ENCODE measurements at places on chromosomes 1 and 21.

GRCh38 chr1:88276163-88276562 is 407.9 kb upstream of the PKN2 start:
- no peak for DNase-seq

GRCh38 chr1:68157416-68157815 is 74.9 kb downstream of the WLS start:
- no peak for DNase-seq

GRCh38 chr1:921011-921837 is 2.5 kb upstream of the SAMD11 start:
- DNase-seq: peak; percentile 43

GRCh38 chr1:64948905-64949833 is 17.2 kb downstream of the JAK1 start:
- no peak for DNase-seq

DNA sequence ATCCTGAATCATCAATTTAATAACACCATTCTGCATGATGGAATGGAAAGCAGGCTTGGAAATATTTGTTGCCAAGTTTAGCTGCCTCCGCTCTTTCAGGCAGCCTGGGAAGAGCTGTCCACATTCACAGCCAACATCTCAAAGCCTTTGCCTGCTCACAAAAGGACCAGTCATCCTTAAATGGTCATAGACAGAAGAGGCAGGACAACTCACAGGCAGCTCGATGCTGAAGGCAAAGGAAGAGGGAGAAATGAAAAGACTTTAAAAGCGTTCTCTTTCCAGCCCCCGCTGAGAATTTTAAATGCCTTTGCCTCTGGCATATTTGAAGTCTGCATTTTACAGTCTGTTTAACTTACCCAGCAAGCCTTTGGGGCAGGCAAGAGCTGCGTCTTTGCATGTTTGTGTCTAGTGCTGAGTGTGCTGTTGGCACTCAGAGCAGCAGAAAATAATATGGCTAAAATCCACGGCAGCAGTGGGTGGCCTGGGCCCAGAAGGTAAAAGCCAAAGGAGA is 68.9 kb downstream of the NMNAT2 start:
- no peak for DNase-seq

- no peak for DNase-seq
Measured at GRCh38 chr1:44545961-44546360, 128.3 kb downstream of the TMEM53 start.

GRCh38 chr1:53860967-53861411 is 22.9 kb upstream of the NDC1 start:
- DNase-seq: peak; percentile 23

DNA sequence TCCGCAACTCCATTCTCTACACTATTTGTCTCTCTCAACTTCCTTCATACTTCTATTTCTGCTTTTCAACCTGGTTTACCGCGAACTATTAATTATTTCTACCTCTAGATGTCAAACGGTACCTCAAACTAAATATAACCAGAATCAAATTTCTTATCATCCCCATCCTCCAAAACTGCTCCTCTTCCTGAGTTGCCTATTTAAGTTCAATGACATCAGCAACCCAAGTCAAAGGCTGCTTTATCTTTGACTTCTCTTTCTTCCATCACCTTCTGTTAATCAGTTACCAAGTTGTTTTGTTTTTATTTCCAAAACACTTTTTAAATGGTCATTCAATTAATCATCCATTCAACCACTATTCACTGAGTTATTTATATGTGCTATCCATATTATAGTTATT is 171.9 kb downstream of the COL24A1 start:
- DNase-seq: no peak

- no peak for DNase-seq
Measured at GRCh38 chr1:183180218-183180617, 5.8 kb upstream of the LAMC2 start.

DNA sequence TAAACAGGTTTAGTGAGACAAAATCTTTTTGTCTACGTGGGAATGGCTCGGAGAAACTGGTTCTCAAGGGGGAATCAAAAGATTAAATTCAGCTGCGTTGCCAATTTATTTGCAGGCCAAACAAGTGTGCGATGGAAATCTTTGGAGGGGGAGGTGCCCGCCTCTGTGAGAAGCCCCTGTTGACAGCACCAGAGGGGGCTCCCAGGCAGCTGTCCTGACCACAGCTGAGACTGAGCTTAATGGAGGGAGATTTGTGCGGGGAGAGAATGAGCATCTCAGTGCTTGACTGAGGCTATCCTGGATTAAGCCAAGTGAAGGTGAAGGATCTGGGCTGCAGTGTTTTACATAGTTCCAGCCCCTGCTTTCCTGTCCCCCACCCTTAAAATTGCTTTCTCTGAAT is 169.7 kb downstream of the ATG4C start:
- DNase-seq: no peak

DNA sequence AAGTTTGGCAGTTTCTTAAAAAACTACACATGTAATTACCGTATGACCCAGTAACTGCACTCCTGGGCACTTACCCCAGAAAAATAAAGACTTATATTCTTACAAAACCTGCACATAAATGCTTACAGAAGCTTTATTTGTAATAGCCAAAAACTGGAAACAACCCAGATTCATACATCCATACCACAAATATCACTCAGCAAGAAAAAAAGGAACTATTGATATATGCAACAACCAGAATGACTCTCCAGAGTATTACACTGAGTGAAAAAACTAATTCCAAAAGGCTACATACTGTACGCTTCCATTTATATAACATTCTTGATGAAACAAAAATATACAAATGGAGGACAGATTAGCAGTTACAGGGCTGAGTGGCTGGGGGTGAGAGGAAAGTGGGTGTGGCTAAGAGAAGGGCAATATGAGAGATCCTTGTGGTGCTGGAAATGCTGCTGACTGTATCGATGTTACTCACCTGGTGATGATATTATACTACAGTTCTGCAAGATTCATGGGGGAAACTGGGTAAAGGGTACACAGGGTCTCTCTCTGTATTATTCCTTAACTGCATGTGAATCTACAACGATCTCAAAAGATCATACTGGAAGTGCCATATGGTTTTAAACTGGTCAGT is 96.0 kb upstream of the GNG4 start:
- DNase-seq: no peak

DNA sequence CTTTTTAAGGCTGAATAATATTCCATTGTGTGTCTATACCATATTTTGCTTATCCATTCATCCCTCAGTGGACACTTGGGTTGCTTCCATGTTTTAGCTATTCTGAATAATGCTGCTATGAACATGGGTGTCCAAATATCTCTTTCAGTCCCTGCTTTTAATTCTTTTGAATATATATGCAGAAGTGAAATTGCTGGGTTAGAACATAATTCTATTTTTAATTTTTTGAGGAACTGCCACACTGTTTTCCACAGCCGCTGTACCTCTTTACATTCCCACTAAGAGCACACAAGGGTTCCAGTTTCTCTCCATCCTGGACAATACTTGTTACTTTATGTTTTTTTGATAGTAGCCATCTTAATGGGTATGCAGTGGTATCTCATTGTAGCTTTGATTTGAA is 65.6 kb downstream of the RIMS3 start:
- no peak for DNase-seq

- no peak for DNase-seq
Measured at GRCh38 chr1:6420454-6421042, 829 bp upstream of the HES2 start.

GRCh38 chr1:236288620-236288976 is 6.8 kb upstream of the ERO1B start:
- DNase-seq: no peak

GRCh38 chr1:202130816-202131522 is 8.3 kb downstream of the GPR37L1 start:
- no peak for DNase-seq

GRCh38 chr1:198472119-198472518 is 68.4 kb downstream of the ATP6V1G3 start:
- DNase-seq: no peak

DNA sequence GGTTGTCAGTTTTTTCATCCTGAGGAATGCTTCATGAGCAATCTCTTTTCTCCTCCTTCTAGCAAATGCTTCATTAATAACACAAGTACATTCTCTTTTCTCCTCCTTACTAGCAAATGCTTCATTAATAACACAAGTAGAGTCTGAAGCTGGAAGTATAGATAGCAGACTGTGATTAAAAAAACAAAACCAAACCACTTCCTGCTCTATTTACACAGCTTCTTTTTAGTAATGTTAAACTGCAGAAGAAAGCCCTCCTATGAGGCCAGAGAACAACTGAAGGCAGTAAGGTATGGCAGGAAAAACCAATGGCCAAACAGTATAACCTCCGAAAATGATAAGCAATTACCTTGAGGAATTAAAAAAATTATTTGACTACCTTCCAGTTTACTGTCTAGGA is 90.1 kb downstream of the ZSWIM5 start:
- no peak for DNase-seq

DNA sequence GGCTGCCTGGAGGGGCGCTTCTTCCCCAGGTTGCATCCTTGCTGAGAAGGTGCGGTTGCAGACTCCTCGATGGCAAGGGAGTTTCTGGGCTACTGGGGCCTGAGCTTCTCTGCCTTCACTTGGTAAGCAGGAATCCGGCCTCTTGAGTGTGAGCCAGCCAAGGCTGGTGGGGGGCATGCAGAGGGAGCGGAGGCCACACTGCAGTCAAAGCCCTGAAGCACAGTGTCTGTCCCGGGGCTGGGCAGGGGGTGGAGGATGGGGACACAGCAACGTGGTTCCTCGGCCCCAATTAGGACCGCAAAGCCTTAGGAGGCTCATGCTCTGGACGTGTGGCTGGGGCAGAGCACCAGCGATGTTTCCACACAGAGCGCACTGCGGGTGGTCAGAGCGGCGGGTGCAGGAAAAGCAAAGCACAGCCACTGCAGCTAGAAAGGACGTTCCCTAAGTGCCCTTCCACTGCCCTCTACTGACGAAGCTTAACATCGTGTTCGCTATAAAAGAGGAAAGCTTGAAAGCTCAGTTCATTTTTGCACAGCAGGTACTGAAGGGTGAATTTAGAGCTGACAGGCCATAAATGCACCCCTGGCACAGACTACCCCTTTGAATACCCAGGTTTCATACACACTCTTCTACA is 60.7 kb upstream of the COG2 start:
- no peak for DNase-seq

DNA sequence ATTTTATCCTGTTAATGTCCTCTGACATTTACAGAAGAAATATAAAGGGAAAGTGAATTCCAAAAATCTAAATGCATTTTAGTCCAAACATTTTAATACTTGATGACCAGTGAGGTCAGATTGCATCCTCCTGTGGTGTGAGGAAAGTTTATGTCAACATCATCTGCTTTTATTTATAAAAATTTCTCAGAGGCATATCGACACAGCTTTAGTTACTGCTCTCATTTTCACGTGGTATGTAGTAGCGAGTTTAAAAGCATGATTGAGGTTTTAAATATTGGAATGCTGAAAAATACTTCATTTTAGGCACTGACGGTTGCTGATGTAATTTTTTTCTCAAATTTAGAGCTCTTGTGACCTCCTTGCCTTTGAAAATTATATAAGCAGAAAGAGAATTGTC is 234.8 kb downstream of the HMCN1 start:
- no peak for DNase-seq

DNA sequence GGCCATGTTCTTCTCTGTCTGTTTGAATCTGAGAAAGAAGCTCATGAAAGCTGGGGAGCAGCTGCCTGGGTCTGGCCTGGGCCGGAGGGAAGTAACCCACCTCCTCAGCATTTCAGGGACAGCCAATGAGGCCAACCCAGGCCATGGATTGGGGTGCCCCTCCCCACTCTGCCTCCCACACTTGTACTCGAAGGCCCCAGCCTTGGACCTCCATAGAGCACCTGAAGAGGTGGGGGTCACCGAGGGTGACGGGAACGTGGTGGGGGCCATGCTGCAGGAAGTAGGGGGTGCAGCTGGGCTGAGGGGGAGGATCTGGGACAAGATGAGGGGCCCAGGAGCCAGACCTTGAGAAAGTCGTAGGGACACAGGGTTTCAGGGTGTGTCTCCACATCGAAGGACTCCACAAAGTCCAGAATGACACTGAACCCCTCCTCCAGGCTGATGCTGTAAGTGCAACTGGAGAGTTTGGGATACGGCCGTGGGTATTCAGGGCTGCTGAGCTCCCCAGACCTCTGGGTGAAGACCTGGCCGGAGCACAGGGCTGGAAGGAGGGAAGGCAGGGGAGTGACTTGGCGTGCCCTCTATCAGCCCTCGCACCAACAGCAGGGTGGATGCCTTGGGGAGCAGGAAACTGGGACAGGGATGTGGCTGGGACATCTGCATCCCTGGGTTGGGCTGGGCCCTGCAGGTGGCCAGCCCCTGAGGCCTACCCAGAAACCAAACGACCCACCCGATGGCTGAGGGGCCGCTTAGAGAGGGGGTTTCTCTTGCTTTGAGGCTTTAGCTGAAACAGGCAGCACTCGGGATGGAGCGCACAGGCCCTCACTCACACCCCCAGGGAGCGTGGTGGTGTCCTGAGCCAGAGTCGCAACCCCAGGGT is 3.8 kb downstream of the MASP2 start:
- DNase-seq: no peak

- DNase-seq: no peak
Measured at GRCh38 chr21:39666681-39667315, 54.1 kb downstream of the B3GALT5 start.

GRCh38 chr1:12552951-12553921 is 64.8 kb downstream of the DHRS3 start:
- no peak for DNase-seq

DNA sequence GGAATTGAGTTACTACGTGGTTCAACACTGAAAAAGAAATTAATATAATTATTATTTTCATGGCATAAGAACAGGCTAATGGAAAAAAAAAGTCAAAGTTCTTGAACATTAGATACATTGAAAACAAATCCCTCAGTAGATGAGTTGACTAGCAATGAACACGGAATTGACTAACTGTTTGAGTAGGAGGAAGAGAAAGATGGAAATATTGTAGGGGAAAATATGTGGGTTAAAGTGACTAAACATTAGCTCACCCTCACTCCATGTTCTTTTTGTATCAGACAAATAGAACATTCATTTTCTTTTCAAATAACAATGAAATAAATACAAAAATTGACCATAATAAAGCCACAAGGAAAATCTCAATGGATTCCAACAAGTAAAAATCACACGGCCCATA is 84.3 kb downstream of the KCNK2 start:
- no peak for DNase-seq

DNA sequence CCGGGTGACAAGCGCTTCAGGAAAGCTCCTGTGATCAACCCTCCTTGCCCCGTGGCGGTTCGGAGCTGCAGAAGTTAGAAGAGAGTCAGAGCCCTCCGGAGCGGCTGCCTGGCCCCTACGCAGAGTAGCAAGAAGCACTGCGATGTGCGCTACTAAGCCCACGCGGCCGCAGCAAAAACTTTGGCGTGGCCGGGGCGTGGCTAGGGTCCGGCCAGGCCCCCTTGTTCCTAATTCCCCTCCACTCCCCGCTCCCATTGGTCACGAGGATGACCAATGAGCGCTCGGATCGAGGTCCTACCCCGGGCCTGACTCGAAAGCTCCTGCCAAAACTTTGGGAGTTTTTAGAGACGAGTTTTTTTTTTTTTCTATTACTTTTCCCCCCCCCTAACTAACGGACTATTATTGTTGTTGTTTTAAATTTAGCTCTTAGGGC is at the start of gene HLX:
TSS of gene HLX (plus strand) at position 368 of the 433 bp plus-strand sequence. CDS start 415 bp downstream, outside the sequence.
- DNase-seq: peak; percentile 23

GRCh38 chr1:84348759-84349158 is 47.3 kb downstream of the SAMD13 start:
- DNase-seq: no peak

- DNase-seq: no peak
Measured at GRCh38 chr1:184937729-184938128, 36.6 kb downstream of the NIBAN1 start.

- DNase-seq: no peak
Measured at GRCh38 chr1:214579183-214579582, 23.8 kb upstream of the CENPF start.

All from stimulated activated CD4-positive, alpha-beta T cell treated with anti-CD3 and anti-CD28 coated beads, Interleukin-4, amount 100 ng/mL, for 1 hour (primary cell).